ENCODE measurements at places on chromosomes 7 and 10. TPM values are rescaled to one million over a fixed set of nuclear protein-coding genes. Genes with fewer than 3 reads are reported as not detected.

PLAU gene
- polyA plus RNA-seq, result 16.1 TPM

- DNase-seq, result no peak
Measured at GRCh38 chr10:77146712-77147336, 490.8 kb downstream of the KCNMA1 start.

- no peak for DNase-seq
Measured at GRCh38 chr7:132029369-132030085, 473.1 kb upstream of the PODXL start.

GRCh38 chr10:87804939-87805569 lies 13.0 kb downstream of the ATAD1 start:
- DNase-seq, result no peak

DNA sequence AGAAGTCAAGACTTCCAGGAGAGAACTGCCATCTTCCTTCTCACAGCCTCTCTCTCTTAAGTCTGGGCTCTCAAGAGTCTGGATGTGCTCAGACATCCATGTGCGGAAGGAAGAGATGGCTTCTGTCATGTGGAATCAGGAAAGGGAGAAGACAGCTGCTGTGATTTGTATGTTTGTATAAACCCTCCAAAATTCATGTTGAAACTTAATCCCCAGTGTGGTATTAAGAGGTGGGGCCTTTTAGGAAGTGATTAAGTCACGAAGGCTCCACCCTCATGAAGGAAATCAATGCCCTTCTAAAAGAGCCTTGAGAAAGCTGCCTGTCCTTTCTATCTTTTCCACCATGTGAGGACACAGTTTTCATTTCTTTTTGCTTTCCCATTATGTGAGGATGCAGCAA lies 73.9 kb upstream of the PTN start:
- no peak for DNase-seq

DNA sequence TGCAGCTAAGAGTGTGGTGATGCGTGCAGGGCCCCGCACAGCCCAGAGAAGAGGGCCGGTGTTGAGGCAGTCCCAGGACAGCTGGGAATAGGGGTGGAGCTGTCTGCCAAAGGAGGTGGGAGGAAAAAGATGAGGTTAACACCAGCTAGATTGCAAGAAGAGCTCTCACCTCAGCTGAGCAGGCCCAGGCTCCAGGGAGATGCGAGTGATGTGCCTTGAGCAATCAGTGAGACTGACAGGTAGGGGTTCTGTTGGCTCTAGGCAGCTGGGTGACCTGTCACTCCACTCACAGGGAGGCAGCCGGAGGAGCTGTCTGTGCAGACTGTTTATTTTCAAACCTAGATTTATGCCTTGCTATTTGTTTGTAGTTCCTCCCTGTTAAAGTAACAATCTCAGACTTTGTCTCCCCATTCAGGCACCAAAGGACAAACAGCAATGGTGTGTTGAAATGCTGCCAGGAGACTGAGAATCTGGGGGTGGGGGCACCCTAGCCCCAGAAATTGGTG lies 205.1 kb upstream of the CXCL12 start:
- no peak for DNase-seq

- no peak for DNase-seq
Measured at GRCh38 chr7:128919241-128919640, 8.7 kb upstream of the KCP start.

DNA sequence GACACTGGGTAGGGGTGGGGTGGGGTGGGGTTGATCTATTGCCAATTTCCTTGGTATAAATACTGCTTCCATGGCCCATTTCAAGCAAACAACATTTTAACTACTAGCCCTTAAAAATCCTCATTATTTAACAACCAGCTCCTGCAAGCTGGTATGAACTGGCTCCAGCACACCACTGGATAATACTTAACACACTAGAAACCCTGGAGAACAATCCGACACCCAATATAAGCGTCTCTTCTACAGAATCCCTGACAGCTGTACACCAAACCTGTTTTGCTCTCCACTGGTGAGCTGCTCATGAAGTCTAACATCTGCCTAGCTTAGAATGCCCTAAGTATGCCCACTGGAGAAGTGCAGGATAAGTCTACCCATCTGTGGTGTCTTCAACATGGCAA lies 116.8 kb downstream of the HIPK2 start:
- DNase-seq, result no peak

HECW1 gene
- polyA plus RNA-seq, result 9.4 TPM

POM121L12 gene
- polyA plus RNA-seq, result not detected

- DNase-seq, result no peak
Measured at GRCh38 chr10:8042721-8043568, 11.5 kb upstream of the GATA3 start.

ARHGEF5 gene
- polyA plus RNA-seq, result 18.8 TPM

- no peak for DNase-seq
Measured at GRCh38 chr10:124035306-124035927, 58.0 kb downstream of the CHST15 start.

- DNase-seq, result no peak
Measured at GRCh38 chr10:16521311-16522016, at the start of gene C1QL3. Gene C1QL3 (minus strand): TSS chr10:16521879. CDS start chr10:16521065, 814 bp downstream.

DNA2 gene
- 21.8 TPM for polyA plus RNA-seq

BTBD16 gene
- polyA plus RNA-seq, result 1.4 TPM

DNA sequence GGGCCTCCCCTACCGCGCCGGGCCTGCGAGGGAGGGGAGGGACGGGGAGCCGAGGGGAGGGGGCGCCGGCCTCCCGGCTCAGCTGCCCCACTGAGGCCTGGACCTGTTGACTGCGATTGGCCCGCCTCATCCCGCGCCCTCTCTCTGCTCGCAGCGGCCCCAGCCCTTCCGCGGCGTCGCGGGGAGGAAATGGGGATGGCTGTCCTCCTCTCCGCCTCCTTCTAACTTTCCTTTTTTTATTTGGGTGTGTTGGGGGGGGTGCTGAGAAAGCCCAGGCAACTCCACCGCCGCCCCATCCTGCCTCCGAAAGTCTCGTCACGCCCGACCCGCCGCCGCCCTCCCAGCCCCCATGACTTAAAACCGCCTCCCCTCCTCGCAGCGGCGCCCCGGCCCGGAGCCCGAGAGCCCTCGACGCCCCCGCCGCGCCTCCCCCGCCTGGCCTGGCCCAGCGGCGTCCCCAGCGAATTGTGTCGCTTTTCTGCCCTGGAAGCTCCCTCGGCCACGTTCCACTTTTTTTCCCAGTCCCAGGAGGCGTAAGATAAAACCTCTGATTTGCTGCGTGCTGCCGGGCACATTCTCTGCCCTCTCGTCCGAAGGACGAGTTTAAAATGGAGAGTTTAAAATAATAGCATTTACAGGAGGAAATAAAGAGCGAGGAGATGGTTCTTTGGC lies 842 bp upstream of the SKIDA1 start:
- DNase-seq, result peak; percentile 90

BRAT1 gene
- 23.2 TPM for polyA plus RNA-seq

UTF1 gene
- polyA plus RNA-seq, result not detected

- DNase-seq, result no peak
Measured at GRCh38 chr7:73740771-73741170, 2.2 kb upstream of the ABHD11 start.

ICA1 gene
- polyA plus RNA-seq, result 38.2 TPM

DNA sequence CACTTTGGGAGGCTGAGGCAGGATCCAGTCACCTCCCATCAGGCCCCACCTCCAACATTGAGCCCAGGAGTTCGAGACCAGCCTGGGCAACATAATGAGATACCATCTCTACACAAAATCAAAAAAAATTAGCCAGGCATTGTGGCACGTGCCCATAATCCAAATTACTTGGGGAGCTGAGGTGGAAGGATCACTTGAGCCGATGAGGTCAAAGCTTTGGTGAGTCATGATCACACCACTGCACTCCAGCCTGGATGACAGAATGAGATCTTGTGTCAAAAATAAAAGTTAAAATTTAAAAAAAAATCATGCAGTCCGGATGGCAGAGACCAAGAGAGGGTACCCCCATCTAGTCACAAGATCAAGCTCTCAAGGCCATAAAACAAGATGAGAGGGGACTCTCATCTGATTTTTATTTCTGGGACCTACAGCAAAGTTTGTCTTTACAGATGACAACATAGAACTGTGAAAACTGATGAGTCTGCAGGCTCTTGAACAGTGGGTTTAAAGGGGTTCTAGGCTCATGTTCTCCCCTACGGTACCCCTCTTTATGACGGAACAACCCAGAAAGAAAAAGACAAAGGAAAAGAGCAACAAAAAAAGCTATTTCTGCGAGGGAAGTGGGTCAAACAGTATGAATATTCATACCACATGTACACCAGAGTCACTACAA lies 28.9 kb upstream of the CREB3L2 start:
- DNase-seq, result no peak

RELN gene
- 21.8 TPM for polyA plus RNA-seq

SCART1 gene
- 3.8 TPM for polyA plus RNA-seq

DNA sequence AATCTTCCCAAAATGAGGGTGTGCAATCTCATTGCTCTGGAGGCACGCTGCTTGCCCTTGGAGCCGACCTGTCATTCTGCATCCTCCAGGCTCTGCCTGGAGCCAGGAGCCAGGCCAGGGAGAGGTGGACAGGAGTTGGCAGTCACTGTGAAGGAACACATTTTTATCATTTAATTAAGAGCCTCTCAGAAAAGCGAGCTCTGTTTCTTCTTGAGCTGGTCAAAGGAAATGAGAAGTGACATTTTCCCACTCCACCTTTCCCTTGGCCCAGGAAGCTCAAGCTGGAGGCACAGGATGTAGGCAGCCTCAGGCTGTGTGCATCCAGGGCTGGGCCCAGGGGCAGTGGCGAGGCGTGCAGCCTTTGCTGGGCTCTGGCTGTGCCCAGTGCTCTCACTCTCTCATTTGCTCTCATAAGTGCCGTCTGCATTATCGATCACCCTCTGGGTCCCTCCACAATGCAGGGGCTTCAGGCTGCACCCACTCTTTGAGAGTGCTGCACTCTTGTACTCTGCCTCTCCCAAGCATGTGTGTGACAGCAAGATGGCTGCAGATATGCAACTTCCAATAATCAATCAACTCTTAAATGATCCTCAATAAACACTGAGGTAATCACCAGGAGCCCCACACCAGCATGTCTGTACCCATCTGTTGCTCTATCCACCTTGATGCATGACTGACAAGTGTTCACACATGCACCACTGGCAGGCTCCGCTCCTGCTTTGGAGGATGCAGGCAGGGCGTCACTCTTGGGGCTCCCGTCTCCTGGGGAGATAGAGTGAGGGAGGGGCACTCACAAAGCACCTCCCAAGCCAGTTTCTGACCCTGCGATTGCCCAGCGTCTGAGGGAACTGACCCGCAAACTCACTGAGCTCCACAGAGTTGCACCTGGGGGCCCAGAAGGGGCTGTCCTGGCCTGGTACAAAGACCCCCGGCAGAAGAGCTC lies 171.4 kb downstream of the ZNF248 start:
- DNase-seq, result no peak

FGL2 gene
- polyA plus RNA-seq, result 56.0 TPM

DNA sequence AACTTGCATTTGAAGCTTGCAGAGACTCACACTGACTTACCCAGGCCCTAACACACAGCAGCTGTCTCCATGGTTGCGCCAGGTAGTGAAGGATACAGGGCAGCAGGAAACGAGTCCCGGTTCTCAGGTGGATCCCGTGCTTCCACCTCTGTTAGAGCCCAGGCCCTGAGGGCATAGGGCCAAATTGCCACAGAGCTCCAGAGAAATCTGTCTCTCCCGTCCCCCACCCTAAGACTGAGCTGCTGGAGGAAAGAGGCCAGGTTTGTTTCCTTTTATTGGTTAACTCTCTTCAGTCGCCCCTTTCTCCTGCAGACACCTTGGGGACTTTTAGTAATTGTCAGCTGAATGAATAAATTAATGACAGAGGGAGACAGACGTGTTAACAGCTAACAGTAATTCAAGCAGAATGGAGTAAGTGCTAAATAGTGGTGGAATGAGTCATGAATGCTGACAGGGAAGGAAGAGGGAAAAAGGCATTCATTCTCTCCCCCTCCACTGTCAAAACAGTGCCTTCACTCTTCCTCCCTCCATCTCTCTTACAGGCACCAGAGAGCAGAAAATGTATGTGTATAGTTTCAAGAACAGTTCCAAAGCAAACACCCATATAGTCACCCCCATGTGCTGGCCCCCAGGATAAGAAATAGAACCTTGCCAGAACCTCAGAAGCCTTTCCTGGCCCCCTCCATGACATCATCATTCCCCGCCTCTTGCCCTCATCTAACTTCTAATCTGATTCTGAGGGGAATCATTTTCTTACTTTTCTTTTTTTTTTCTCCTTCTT lies 16.8 kb upstream of the DLG5 start:
- peak; percentile 53 for DNase-seq

OPN1SW gene
- polyA plus RNA-seq, result 2.2 TPM

SLC26A5 gene
- polyA plus RNA-seq, result 0.75 TPM

GRCh38 chr10:112904000-112904399 lies 46.0 kb upstream of the TCF7L2 start:
- DNase-seq, result no peak

TBL2 gene
- polyA plus RNA-seq, result 39.0 TPM

TRIM50 gene
- polyA plus RNA-seq, result 0.32 TPM

LBX1 gene
- polyA plus RNA-seq, result not detected

DNA sequence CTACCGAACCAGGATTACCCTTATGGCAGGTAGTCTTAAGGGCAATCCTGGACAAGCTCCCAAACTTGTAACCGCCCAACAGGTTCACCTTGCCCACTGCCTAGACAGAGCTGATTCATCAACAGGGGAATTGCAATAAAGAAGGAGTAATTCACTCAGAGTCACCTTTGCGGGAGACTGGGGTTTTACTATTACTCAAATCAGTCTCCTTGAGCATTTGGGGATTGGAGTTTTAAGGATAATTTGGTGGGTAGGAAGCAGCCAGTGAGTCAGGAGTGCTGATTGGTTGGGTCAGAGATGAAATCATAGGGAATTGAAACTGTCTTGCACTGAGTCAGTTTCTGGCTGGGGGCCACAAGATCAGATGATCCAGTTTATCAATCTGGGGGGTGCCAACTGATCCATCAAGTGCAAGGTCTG lies 25.3 kb downstream of the HK1 start:
- no peak for DNase-seq

GRCh38 chr10:24706479-24707118 lies 17.1 kb downstream of the ARHGAP21 start:
- no peak for DNase-seq

GRCh38 chr7:149770728-149771636 lies 2.4 kb downstream of the ZNF467 start:
- DNase-seq, result no peak

DPCD gene
- 43.7 TPM for polyA plus RNA-seq

BICC1 gene
- 98.1 TPM for polyA plus RNA-seq

- DNase-seq, result no peak
Measured at GRCh38 chr10:127888521-127889312, 4.0 kb downstream of the CLRN3 start.

DNA sequence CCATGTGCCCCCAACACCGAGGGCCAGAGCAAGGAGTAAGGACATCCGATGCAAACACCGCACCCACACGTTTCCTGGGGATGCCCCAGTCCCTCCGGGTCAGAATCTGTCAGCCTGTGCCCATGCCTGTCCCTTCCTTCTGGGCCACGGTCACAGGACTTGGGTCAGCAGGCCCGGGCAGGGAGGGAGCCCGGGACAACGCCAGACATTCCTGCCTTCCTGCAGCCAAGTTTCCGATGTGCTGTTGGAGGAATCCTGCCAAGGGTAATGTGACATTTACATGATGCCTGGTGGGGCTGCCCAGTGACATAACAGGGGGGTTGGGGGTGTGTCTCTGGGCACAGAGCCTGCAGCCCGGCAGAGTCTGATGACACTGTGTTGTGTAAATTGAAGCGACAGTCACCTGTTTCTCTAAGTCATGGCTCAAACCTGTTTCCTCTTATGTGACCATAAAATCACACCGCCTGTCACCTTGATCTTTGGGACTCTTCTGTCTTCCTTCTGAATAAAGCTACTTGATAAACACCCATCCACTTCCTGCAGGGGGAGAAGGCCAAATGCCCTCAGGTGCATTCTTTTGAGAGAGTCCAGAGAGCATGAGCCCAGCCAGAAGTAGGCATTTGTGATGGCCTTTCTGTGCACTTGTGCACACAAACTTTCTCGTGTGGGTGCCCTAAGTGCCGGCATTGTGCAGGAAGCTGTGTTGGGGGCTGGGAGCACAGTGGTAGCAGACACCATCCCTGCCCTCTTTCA lies 175.3 kb upstream of the RHEB start:
- no peak for DNase-seq

Measured in left kidney (tissue), 8 donors.